ENCODE measurements at places on chromosomes 7 and 10.

GRCh38 chr7:136953386-136953785 is 84.9 kb downstream of the CHRM2 start:
- no peak for DNase-seq

GRCh38 chr7:94414481-94414880 is 19.8 kb downstream of the COL1A2 start:
- DNase-seq = no peak

GRCh38 chr10:111246136-111246535 is 169.3 kb downstream of the ADRA2A start:
- DNase-seq = no peak

DNA sequence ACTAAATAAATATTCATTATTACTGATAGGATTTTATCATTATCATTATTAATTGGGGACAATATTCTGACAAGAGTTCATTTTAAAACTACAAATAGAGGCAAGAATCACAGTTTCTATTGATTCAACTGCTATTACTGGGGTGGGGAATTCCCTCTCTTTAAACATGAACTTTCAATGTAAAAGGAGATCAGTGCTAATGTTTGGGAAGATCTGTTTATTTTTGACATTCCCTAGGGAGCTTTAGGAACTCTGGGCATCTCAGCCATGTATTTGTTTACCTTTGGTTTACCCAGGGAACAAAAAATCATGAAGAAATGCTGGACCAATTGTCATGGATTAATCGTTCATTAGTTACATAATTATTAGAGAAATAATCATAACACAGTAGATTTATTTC is 443.2 kb upstream of the AKR1E2 start:
- DNase-seq = no peak

DNA sequence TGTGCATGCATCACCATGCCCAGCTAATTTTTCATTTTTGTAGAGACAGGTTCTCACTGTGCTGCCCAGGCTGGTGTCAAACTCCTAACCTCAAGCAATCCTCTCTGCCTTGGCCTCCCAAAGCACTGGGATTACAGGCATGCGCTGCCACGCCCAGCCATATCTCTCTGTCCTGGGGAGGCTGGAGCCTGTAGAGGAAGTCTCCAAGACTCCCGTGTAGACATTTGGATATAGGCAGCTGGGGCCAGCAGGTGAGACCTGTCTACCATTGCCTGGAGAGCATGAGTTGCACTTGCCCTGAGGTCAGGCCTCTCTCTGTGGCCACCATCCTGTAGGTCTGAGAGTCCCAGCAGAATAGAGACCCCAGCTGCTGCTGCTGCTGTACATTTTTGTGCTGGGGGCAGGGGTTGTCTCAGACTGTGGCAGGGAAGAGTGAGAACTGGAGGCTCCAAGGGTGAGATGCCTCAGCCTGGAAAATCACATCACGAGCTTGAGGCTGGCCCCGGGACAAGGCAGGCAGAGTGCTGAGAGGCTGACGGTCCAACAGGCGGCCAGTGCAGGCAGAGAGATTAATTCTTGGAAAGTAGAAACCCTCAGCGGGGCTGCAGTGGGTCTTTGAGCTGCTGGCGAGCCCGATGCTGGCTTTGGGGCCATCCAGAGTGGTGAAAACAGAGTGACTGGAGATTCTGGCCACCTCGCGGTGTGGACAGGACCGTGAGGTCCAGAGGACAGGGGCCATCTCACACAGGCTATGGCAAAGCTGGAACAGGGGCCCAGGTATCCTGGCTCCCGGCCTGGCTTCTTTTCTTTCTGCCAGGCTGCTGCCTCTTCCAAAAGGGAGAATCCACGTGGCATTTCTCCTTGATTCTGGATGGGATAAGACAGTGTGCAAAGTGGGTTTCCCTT is 60.9 kb downstream of the TMEM270 start:
- no peak for DNase-seq
